T-helper 17 cell (primary cell): ENCODE measurements at places on chromosomes 4 and X. TPM values are rescaled to one million over a fixed set of nuclear protein-coding genes. Genes with fewer than 3 reads are reported as not detected.

Gene CXCL8
- 16.2 TPM for total RNA-seq

Gene GPC4
- not detected for total RNA-seq

Gene RHOXF1
- total RNA-seq = 1.1 TPM

Gene SNCA
- 0.45 TPM for total RNA-seq

Gene ARHGAP36
- not detected for total RNA-seq

Gene ASB11
- total RNA-seq = not detected

Gene CACNA1F
- total RNA-seq = 0.67 TPM

Gene APLN
- not detected for total RNA-seq

Gene RNF150
- total RNA-seq = not detected

Gene TMEM185A
- 20.7 TPM for total RNA-seq

Gene RBM41
- 12.0 TPM for total RNA-seq

Gene NKX3-2
- total RNA-seq = not detected

Gene SMIM31
- total RNA-seq = not detected

Gene MAPK10
- total RNA-seq = 5.9 TPM

Gene GPM6B
- total RNA-seq = not detected

Gene DGKK
- total RNA-seq = not detected

Gene OPN1MW
- not detected for total RNA-seq

Gene CFP
- 17.7 TPM for total RNA-seq

Gene FMR1NB
- total RNA-seq = not detected

Gene NPNT
- not detected for total RNA-seq

Gene SUPT20HL1
- not detected for total RNA-seq

Gene FBXW7
- 125 TPM for total RNA-seq

Gene NDNF
- not detected for total RNA-seq

Gene SLC16A2
- 0.12 TPM for total RNA-seq

Gene LAP3
- 63.5 TPM for total RNA-seq

Gene USP17L26
- not detected for total RNA-seq

Gene SHROOM4
- total RNA-seq = 0.02 TPM

Gene ANXA3
- total RNA-seq = not detected

Gene SLC26A1
- total RNA-seq = 0.21 TPM

Gene GRIA3
- total RNA-seq = 0.90 TPM

Gene RS1
- total RNA-seq = not detected
